ENCODE measurements at places on chromosomes 7 and 10.

- peak; percentile 61 for DNase-seq
Observed at GRCh38 chr10:11270135-11270857, 252.6 kb downstream of the CELF2 start.

- DNase-seq, result no peak
Observed at GRCh38 chr7:114297121-114297520, 117.5 kb upstream of the FOXP2 start.

DNA sequence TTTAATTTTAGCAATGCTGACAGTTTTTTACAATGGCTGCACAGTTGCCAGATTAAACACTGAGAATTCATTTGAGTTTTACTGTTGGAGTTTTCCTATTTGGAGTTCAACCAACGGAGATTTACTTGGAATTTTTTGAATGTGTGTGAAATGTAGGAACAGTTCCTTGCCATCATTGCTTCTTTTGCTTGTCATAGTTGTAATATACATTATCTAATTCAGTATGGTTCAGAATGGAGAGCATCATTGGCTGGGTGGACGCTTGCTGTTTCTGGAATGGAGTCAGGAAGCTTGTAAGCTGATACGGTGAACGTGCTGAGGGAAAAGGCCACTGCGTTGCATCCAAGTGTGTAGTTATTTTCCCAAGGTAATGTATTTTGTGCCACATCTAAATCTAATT lies 404.3 kb upstream of the KLF6 start:
- DNase-seq, result no peak

DNA sequence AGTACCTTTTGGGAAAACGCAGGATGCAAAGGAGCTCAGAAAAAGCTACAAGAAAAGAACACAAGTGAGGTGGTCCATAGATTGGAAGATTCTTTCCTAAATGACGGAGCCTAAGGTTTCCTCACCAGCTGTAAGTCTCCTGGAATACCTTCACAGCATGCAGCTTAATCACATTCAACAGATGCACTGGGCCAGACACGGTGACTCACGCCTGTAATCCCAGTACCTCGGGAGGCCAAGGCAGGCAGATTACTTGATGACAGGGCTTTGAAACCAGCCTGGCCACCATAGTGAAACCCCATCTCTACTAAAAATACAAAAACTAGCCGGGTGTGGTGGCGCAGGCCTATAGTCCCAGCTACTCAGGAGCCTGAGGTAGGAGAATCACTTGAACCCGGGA lies 228.7 kb downstream of the FRMD4A start:
- DNase-seq, result no peak

GRCh38 chr10:80411267-80411668 lies 2.9 kb downstream of the PRXL2A start:
- DNase-seq, result no peak

GRCh38 chr10:114401195-114401791 lies 3.0 kb downstream of the AFAP1L2 start:
- DNase-seq, result no peak

- no peak for DNase-seq
Observed at GRCh38 chr7:99210265-99210970, 2.5 kb upstream of the KPNA7 start.

DNA sequence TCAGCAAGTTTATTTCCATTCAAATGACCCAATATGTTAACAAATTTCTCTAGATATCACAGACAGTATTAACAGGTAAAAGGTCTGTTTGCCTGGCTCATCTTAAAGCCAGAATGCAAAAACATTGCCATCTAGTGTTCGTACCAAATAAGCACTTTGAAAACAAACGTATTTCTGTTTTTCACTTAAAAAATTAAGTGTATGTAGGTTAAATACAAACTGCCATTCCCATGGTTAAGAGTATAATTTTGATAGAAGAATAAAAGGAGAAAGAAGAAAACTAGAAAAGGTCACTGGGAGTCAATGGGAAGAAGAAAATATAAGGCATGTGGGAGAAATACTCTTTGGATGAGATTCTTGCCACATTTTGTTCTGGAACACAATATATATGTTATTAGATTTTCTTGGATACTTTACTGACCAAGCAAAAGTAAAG lies 51.0 kb downstream of the ORC5 start:
- no peak for DNase-seq

DNA sequence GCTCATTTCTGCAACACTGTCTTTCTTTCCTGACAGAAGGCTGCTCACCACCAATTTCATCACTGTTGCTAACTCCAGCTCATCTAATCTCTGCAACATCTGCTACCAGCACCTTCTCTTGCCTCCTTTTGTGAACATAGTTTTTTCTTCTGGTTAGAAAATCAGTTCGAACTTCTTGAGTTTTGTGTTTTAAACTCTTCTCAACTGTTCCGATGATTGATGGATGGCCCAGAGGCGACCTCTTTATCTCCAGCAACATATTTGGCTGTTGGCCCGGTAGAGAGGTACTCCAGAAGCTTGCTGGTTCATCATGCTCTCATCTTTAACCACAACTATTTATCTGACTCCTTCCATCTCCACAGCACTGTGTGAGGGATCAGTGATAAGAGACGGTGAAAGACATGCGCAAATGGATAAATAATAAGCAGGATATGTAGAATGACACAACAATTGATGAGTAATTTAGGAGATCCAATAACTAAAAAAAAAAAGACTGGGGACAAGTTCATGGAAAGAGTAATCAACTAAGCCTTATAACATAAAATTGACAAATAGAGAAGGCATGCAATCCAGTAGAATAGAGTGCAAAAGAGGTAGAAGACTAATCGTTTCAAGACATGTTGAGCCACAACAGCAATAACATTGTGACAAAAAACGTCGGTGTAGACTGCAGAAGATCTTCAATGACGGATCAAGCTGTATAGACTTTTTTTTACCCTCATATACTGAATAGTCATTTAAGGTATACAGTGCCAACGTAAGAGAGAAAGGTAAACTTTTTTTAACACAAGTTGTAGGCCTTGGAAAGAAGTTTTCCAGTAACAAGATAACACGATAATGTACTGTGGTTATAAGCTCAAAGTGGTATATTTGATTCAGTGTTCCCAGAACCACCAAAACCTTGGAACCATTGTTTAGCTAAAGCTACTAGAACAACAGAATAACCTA lies 152.2 kb downstream of the CRPPA start:
- DNase-seq, result no peak

- no peak for DNase-seq
Observed at GRCh38 chr10:59508296-59508695, 145.9 kb upstream of the FAM13C start.

- DNase-seq, result no peak
Observed at GRCh38 chr10:112338957-112339356, 35.0 kb upstream of the ACSL5 start.
